ENCODE measurements at places on chromosomes 5 and 9.
A peak's percentile ranks its signal among the peaks of the same experiment; 100 is the strongest.

DNA sequence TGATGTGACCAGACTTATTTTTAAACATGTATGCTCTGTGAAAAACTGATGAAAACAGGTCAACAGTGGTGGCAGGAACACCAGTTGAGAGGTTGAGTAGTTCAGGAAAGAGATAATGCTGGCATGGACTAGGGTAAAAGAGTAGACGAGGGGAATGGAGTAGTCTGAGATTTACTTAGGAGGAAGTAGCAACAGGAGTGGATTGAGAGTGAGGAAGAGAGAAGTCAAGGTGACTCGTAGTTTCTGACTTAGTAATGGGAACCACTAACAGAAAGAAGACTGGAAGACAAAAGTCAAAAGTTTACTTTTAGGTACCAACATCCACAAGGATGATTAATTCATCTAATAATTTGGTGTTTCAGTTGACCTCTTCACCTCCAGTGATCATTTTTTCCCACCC lies 3.6 kb downstream of the SRA1 start:
- DNase-seq = no peak

DNA sequence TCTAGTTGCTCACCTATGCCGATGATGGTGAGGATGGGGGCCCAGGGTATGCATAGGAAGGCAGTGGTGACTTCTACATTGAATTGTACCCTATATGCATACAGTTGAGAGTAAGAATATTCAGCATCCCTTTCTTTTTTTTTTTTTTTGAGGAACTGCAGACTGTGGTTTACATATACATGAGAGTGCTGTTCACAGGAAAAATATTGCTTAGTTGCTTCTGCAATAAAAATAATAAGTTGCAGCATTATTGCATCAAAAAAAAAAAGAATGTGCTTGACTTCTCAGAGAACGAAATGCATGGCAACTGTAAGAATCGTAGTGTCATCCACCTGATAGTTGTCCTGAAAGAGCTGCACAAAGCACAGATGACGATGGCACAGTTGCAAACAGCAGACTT lies 52.8 kb downstream of the PTCD2 start:
- no peak for DNase-seq

- no peak for DNase-seq
Measured at GRCh38 chr9:84738353-84738752, 68.8 kb downstream of the NTRK2 start.

GRCh38 chr5:23084815-23085214 lies 231.7 kb upstream of the CDH12 start:
- no peak for DNase-seq

GRCh38 chr5:69024241-69024651 lies 69.6 kb upstream of the SLC30A5 start:
- peak; percentile 33 for DNase-seq

DNA sequence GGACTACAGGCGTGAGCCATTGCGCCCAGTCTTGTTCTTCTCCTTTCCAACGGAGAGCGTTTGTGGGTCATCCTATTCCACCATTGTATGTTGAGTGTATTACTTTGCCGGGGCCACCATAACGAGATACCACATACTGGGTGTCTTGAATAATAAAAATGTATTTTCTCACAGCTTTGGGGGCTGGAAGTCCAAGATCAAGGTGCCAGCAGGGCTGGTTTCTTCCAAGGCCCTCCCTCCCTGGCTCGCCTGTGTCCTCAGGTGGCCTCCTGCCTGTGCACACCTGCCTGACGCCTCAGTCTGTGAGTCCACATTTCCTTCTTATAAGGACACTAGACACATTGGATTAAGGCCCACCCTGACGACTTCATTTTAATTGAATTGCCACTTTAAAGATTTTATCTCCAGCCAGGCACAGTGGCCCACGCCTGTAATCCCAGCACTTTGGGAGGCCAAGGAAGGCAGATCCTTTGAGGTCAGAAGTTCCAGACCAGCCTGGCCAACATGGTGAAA lies 175.1 kb downstream of the C9orf50 start:
- DNase-seq = no peak

GRCh38 chr9:106869458-106869857 lies 6.5 kb downstream of the ZNF462 start:
- DNase-seq = no peak

DNA sequence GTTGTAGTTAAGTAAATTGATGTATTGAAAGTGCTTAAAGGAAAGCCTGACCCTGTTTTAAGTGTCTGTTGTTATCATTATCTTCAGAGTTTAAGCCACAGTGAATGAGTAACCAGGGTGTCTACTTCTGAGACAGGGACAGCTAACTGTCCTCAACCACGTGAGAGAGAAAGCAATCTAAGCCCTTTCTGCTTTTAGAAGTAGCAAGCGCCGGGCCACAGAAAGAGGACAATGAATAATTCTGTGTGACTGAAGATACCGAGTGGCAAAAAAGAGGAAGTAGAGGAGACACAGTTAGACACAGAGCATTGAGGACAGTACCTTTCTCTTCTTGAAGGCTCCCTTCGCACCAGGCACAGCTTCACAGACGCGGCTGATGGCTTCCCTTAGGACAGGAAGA lies 86.3 kb downstream of the S1PR3 start:
- DNase-seq = no peak

DNA sequence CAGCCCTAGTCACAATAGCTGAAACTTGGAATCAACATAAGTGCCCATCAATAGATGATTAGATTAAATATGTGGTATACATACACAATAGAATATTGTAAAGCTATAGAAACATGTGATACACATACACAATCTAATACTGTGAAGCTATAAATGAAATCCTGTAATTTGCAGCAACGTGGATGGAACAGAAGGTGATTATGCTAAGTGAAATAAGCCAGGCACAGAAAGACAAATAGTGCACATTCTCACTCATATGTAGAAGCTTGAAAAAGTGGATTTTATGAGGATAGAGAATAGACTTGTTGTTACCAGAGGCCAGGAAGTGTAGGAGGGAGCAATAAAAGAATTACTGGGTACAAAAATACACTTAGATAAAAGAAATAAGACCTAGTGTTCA lies 181.5 kb upstream of the TYRP1 start:
- DNase-seq = no peak

DNA sequence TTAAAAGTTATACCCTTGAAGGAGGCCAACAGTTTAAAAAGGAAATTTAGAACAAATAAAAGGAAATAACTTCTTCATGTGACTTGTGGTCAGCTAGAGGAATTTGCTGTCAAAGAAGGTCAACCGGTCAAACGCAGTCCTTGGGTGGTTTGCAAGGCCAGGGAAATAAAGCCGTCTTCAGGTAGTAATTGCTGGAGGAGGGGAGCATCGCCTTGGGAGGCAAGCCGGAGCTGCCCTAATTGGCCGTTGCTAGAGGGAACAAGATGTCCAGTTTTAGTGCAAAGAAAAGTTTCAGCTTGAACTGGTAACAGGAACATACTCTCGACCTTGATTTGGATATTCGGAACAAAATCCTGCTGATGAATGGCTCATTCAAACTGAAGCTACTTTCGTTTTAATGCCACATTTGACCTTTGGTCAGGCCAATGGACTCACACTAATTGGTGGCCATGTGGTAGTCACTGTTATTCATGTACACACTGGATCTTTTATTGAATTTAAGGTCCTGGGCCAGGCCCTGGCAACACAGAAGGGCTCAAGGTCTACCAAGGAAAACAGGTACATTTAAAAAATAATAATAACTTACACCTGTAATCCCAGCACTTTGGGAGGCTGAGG lies 47.0 kb upstream of the MYO10 start:
- peak; percentile 40 for DNase-seq

DNA sequence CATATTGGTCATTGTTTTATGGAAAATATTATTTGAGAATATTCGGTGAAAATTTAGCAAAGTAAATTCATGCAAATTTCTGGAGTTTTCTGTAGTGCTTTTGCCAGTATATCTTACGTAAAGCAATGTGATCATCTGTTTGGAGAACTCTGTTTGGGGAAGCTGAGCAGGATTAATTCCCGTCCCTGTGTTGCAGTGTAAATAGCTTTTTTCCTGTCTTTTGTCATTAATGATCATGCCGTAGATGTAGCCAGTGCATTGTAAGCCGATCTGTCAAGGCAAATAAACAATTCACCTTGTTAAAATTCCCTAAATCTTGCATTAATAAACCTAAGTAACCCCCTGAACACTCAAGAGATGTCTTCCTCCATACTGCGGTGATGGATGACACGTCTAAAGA lies 39.2 kb downstream of the PPIC start:
- no peak for DNase-seq

DNA sequence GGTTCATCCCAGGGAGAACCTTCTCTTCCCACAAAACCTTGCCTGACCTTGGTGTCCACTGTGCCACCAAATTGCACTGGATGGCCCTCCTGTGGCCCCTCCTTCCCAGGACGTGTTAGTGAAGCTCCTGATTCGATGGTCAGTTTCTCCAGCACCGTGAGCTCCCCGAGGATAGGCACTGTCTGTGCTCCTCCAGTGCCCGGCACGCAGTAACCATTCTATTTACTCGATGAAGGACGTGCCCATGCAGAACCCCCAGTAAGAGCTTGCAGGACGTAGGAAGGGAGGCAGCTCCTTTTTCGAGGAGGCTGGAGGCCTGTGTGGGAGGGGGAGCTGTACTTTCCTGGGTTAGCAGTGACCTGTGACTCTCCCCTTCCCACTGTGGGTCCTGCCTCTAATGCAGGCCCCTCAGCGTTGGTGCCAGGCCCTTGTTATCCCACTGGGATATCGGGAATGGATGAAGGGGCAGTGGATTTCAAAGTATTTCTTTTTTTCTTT lies 39.6 kb downstream of the HABP4 start:
- no peak for DNase-seq

- no peak for DNase-seq
Measured at GRCh38 chr5:60403343-60404006, 296.5 kb downstream of the DEPDC1B start.

DNA sequence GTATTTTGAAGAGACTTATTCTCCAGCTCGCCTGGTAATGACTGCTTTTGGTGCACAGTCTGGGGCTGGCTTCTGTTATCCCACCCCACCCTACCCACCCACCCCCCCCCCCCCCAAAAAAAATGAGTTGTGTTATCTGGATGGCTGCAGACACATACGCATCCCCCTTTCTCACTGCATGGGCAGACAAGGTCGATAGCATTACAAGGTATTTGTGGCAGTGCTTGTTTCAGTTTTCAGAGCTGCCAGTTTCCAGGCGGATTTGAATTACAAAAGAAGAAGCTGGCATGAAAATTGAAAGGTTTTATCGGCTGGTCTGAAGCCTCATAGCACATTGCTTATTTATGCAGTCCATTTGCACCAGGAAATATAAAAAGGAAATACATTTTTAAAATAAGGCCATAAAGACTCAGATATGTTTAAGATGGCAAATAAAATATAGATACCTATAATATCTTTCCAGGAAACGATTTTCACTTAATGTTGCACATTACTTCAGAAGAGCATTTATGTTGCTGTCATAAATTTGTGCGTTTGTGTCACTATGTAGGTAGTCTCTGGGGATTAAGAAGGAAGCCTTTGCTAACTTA lies 85.1 kb upstream of the GRHPR start:
- DNase-seq = no peak

DNA sequence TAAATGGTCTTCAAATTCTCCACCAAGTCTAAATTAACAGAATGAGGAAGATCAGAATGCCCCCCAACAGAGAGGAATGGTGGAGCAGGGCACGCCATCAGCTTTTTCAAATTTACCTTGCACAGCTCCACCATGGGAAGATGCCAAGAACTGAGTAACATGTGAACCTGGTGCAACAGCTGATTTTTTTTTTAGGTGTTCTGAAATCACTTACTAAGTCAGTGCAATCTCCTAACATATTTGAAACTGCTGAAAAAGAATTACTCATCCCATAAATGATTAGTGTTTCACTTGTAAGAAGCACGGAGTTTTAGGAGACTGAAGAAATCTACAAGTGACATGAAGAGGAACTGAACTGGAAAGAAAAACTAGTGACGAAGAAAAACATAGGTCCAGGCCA lies 5.1 kb downstream of the TMEM245 start:
- DNase-seq = no peak

DNA sequence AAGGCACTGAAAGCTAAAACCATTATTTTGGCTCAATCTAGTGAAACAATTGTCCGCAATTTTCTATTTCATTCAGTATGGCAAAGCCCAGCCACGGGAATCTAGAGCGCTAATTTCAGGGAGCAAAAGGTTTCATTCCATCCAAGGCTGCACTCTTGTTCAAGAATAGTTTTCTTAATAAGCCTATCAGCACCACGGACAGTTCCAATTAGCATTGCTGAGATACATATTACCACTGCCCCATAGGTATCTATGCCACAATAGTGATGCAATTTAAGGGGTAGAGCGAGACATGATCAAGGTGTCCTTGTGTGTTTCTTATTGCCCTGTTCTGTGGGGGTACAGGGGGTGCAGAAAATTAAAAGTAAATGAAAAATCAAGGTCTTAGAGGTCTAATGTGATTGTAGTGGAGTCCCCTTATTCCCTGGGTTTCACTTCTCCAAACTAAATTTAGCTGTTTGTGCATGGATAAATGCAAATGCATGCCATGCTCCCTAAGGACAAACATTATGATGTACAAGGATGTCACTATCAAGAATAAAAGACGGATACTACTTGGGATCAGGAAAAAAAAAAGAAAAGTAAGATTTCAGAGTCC lies 45.5 kb downstream of the SPOCK1 start:
- peak; percentile 72 for DNase-seq

DNA sequence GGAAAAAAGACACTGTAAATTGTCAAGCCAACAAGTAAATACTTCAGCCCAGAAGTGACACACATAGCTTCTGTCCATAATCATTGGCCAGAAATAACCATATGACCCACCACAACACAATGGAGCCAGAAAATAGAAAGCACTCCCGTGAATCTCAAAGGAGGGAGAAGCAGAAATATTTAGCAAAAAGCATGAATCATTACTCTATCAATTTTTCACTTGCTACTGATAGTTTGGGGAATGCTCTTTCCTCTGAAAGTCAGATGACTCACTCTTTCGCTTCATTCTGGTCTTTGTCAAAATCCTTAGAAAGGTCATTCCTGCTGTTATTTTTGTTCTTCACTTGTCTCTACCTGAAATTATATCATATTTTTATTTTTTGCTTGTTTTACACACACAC lies 312.6 kb downstream of the TMEM232 start:
- no peak for DNase-seq

GRCh38 chr5:123485275-123485674 lies 26.7 kb upstream of the CSNK1G3 start:
- DNase-seq = no peak

- no peak for DNase-seq
Measured at GRCh38 chr9:81729135-81729534, 39.8 kb upstream of the TLE1 start.

GRCh38 chr5:56170557-56170956 lies 62.6 kb downstream of the ANKRD55 start:
- DNase-seq = no peak

DNA sequence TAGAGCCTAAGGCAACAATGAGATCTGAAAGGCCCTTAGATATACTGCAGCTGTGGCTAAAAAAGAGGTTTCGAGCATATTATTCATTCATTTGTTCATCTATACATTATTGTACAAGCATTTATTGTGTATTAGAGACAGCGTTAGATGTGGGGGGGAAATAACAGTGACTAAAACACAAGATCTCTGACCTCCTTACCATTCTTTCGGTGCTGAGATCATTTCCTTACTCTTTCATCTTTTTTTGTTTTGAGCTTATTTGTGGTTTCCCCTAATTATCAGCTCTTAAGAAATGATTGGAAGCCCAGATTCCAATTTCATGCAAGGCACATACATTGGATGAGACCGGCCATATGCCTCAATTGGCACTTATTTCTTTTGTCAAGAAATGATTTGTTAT lies 113.2 kb downstream of the SEC61B start:
- DNase-seq = no peak
